ENCODE measurements at places on chromosomes 2 and 18.

DNA sequence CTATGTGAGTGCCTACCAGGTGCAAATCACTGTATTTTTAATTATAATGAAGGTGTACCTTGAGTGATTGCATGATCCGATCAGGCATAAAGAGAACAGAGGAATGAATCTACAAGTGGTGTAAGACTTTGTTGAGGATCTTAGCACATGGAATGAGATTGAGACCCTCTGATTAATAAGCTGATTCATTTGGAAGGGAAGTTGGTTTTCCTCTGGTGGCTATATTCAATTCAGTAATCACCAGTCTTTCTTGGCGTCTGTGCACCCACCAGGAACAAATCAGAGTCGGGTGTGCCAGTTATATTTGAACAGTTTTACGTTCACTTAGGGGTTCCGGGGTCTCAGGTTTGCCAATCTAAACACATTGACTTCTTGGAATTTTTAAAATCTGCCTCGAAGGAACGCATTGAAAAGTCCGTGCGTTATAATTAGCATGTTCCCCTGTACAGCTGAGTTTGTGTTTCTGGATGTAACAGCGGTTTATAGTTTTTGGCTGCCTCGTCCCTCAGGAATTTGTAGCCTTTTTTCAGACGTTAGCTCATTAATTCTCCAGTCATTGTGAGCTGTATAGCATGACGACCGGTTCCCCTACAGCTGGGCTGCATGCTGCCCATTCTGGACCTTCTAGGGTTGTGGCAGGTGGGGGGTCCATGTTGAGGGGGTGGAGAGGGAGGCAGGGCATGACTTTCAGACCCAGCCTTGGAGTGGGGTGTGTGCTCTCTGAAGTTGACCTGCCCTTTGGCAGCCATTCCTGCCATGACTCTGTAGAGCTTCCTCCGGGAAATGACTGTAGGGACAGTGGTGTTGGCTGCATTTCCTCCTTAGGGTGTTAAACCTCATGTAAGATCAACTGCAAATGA lies 20.3 kb downstream of the MYO1B start:
- DNase-seq = no peak

DNA sequence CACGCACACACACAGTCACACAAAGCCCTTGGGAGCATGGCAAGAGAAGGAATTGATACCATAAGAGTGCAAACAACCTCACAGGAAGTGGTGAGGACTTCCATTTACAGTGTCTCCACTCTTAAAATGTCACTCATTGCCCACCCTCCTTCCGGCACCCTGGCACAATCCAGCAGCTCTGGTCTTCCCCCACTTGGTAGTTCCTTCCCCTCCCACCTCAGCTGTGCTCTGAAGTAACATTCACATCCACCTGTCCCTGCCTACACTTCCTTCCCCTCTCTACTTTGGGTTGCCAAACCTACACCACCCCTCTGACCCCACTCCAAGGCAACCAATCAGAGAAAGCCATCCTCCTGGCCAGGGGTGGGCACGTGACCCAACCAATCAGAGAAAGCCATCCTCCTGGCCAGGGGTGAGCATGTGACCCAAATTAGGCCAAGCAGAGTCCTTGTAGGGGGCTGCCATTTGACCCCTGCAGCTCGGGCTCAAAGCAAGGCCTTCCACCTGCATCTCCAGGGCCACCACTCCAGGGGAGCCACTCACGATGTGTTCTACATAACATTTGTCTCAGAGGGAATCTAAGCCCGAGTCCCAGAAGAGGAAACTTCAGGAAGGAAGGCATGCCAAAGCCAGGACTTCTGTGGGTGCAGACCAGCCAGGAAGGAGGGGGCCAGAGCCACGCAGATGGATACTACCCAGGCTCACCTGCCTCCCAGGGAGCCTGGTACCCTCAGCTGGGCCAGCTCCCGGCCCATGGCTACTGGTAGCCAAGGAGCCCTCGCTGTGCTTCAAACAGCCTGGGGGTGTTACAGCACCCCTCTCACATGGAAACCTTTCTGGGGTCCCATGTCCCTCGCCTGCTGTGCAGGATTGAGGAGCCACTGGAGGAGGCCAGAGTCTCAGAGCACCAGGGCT lies 21.2 kb downstream of the CYP26B1 start:
- no peak for DNase-seq

DNA sequence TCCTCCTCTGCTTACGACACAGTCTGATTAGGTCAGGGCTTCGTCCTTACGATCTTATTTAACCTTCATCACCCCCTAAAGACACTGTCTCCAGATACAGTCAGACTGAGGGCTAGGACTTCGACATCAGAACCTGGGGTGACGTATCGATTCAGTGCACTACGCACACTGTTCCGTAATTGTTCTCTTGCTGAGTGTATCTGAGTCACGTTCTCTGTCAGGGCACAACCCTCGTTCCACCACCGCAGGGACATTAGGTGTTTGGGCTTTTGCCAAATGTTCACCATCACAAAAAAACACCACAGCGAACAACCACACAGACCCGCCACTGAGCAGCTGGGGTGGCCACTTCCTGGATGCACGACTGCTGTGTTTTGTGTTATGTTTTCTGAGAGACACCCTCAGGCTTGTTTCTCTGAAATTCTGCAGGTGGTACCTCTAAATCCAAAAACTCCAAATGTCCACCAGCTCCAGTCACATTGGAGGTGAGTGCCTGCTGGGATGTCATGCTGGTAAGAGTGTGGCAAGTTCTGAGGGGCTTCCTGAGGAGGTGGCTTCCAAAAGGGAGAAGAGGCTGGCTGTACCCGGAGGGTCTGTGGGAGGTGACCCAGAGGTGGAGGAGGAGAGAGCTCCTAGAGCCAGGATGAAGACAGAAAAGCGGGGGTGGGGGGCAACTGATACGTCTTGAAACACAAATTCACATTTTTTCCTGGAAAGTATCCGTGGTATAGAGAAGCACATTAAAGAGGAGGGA lies 66.6 kb downstream of the ADNP2 start:
- no peak for DNase-seq

GRCh38 chr18:79413025-79413424 lies 17.3 kb downstream of the NFATC1 start:
- no peak for DNase-seq

GRCh38 chr2:38665854-38666555 lies at the start of gene GALM:
GALM (plus strand) TSS chr2:38666114; CDS start chr2:38666162, 48 bp downstream.
- DNase-seq = no peak

- no peak for DNase-seq
These were observed 41.8 kb upstream of the COPS8 start for GRCh38 chr2:237043866-237044265.

GRCh38 chr2:176589287-176589686 lies 320.0 kb downstream of the MTX2 start:
- DNase-seq = no peak

- DNase-seq = no peak
These were observed 156.2 kb upstream of the NDUFV2 start for GRCh38 chr18:8946066-8946838.

- DNase-seq = no peak
These were observed 253.0 kb downstream of the NCKAP5 start for GRCh38 chr2:133315280-133315679.

- no peak for DNase-seq
These were observed 257.7 kb upstream of the UBE2E3 start for GRCh38 chr2:180722551-180723239.

DNA sequence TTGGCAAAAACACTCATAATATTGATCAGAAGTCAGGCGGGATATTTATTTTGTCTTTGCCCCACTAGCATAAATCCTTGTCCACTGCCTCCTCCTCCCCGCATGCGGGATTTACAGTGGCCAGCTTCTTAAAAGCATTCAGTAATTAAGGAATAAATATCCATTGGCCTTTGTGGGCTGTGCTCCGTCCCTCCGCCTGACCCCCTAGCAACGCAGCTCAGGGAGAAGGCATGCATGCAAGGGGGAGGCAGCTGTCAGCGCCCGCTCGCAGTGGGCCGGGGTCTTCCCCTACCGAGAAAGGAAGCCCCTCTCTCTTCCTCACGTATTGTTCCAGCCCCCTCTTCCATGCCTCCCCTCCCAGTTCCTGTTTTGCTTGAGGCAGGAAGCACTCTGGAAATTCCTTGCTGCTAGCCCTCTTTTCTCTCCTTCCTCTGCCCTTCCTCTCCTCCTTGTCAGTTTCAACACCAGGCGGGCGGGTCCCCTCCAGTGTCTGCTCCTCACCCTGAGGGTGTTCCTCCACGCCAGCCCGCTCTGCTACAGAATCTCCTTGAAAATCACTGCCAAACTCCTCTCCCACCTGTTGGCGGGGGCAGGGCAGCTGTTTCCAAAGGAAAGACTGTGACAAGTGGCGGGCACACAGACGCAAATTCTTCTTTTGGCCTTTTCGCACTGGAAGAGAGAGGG lies 60.1 kb downstream of the GBX2 start:
- no peak for DNase-seq

GRCh38 chr2:236702657-236703372 lies 133.2 kb downstream of the ACKR3 start:
- DNase-seq = no peak

DNA sequence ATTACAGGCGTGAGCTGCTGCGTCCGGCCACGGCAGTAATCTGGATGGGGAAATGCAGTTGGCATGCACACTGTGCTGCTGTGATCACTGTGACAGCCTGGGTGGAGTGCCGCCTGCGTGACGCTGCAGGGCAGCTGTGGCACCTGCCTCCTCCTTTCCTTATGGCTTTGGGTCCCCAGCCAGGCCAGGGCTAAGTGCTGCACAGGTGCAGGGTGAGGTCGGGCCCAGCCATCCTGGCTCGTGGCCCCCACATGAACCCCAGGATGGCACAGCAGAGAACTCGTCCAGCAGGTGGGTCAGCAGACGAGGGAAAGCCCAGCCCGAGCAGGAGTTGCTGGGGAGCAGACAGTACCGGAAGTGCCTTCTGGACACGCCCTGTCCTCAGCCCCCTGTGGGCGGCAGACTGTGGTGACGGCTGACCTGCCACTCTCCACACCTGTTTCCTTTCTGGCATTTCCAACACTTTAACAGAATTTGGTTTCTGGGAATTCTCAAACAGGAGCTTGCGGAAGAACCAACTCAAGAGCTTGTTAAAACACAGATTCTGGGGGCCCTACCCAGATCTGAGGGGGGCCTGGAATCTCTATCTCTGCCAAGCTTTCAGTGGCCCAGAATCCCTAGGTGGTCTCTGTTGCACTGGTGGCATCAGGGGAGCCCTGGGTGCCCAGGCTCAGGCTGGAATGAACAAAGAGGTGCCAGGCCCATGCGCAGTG lies 16.9 kb downstream of the HS1BP3 start:
- DNase-seq = no peak

DNA sequence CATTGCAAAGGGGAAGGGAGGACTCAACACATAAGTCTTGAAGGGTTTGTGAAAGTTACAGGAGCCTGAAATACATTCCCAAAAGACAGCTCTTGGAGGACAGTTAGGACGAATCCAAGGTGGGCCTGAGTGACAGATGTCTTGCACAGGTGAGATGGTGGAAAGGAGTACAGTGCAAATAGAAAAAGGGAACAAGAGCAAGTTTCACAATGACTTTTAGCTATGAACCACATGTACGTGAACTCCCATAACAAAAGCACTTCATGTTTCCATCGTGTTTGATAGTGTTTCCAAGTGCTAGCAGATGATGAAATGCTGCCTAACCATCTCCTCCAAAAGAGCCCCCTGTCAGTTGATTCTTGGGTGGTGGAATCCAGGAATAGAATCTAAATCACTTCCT lies 1.8 kb downstream of the IL18RAP start:
- DNase-seq = no peak

GRCh38 chr2:81195017-81195773 lies 890.6 kb upstream of the LRRTM1 start:
- DNase-seq = no peak

DNA sequence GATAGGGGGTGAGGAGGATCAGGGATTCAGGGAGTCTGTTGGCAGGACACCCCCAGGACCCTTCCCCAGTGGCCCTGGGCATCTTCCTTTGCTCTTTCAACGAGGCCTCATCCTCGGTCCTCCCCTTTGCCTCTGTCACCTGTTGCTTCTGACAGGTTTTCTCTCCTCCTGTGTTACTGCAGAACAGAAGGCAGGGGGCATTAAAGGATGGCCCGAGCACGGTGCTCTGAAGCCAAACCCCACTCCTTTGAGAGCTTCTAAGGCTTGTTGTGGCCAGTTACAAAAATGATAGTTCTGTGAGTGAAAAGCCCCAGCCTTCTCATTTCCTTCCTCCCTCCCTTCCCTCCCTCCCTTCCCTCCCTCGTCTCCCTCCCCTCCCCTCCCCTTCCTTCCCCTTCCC lies 82.5 kb downstream of the THNSL2 start:
- DNase-seq = no peak

GRCh38 chr2:227503433-227504406 lies 31.8 kb downstream of the AGFG1 start:
- DNase-seq = no peak

DNA sequence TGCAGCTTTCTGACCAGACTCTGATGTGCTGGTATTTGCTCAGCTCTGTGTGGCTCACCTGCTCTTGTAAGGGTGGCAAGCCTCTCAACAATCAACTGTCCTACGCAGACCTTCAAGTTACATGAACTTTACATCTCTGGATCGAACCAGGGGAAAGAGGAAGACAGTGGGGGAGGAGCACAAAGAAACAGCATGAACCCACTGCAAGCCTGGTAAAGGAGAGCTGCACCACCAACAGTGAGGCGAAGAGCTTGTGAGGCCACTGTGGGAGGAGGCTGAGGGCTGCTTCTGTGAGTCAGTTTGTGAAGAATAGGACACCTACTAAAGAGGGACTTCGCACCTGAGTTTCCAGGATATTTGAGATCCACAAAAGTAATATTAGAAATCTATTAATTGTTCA lies 18.8 kb upstream of the FAM110C start:
- DNase-seq = no peak

DNA sequence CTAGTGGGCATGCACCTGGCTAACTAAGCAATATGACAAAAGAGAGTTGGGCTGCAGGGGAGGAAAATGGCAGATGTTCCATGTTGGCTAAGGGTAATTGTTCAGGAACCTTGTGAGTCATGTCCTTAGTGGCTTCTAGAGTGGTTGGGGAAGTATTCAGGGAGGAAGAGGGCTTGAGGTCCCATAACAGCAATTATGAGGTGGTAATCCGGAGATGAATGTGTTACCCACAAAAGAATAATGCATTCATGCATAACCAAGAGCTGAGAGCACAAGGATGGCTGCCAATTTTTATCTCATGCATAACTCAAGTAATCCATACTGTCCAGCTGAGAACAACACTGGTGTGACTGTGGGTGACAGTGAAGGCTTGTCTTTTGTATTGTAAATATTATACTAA lies 42.9 kb downstream of the TMEFF2 start:
- no peak for DNase-seq

DNA sequence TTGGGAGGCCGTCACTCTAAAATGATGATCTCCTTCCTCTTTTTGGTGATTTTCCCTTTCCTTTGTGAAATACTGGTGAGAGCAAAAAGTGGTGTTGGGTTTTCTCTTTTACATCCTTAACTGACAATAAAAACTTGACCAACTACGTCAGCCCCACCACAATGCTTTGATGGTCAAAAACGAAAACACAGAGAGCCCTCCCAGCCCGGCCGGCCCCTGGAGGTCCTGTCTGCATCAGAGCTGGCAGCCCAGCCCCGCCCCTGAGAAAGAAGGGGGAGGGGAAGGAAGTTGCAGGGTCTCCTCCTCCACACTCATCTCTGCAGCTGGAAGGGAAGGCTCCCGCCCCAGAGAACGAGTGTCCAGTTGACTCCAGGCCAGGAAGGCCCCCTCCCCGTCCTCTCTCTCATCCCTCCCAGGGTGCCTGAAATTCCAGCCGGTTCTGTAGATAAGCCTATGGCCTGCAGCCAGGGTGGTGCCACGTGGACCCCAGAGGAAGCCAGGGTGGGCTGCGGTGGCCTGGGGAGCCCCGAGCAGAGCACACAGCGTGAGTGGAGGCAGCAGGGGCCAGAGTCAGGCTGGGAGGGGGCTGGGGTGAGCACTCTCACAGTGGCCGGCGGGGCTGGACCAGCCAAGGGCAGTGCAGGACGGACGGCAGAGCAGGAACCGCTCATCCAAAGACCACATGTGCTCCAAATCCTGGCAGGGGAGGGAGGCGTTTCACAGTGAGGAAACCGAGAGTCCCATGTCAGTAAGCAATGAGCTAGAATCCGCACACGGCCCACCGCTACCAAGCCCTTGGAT lies 19.8 kb downstream of the BIN1 start:
- DNase-seq = no peak
